ENCODE measurements at places on chromosomes 12 and 14.
A peak's percentile ranks its signal among the peaks of the same experiment; 100 is the strongest.

- DNase-seq, result no peak
Observed at GRCh38 chr12:12156116-12156515, 85.4 kb downstream of the BCL2L14 start.

DNA sequence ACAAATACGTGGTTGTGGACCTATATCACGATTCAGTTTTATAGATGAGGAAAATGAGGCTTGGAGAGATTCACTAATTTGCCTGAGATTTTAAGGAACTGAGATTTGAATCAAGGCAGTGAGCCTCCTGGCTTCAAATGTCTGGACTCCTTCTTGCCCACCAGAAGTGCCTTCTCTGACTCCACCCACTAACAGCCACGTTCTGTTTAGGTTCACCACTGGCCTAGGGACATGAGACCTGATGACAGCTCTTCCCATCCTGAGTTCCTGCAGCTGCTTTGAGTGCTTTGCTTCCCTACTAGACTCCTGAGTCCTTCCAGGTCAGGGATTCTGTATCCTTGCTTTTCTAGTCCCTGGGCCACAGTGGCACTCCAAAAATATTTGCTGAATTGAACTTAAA lies 57.1 kb downstream of the PLBD1 start:
- DNase-seq, result no peak

DNA sequence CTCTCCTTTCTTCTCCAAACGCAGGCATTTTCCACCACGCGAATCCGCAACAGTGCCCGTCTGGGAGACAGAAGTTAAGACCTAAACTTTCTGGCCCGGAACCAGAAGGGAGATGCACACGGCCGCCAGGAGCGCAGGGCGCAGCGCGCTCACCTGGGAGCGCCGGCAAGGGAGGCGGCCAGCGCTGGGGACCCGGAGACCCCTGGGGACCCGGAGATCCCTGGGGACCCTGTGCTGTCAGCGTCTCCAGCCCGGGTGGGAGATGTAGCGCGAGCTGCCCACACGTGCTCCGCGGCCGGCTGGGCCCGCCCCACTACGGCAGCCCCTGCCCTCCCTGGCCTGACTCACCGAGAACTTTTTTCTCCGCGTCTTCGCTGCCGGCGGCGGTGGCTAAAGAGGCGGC lies 620 bp downstream of the YBX3 start:
- DNase-seq, result peak; percentile 21

DNA sequence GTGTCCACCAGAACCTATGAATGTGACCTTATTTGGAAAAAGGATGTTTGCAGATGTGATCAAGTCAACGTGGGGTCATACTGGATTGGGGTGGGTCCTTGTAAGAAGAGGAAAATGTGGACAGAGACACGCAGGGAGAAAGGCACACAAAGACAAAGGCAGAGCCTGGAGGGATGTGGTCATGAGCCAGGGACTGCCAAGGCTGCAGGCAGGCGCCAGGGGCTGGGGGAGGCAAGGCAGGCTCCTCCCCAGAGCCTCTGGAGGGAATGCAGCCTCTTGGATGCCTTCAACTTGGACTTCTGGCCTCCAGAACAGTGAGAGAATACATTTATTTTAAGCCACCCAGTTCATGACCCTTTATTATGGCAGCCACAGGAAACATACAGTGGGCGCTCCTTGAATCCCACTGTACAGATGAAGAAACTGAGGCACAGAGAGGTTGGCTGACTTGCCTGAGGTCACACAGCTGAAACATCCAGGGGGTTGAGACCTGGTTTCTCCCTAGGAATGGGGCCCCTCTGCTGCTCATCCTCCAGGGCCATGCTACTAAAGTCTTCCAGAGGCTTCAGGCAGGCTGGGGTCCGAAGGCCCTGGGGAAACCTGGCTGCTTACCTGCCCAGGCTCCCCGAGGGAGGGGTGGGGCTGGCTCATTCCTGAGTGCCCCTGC lies 99.7 kb downstream of the RFLNA start:
- DNase-seq, result no peak

DNA sequence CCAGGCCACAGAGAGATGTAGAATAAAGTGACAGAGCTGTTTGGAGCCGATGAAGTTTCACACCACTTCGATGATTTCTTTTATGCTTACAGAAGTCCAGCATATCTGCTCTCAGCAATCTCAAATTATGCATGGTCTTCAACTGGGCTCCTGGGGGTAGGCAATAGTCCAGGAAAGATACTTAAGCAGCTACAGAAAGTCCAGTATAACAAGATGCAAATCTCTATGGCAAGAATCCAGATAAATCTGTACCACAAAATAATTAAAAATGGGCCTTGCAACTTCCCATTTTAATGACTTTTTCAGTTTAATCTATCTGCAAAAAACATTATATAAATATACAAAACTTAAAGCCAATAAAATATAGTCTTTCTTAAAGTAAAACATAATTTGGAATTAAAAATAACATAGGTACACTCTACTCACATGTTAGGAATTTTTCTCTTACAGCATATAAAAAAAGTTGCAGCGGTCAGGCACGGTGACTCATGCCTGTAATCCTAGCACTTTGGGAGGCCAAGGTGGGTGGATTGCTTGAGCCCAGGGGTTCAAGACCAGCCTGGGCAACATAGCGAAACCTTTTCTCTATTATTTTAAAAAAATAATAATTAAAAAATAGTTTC lies 20.5 kb upstream of the RAD51AP1 start:
- no peak for DNase-seq

DNA sequence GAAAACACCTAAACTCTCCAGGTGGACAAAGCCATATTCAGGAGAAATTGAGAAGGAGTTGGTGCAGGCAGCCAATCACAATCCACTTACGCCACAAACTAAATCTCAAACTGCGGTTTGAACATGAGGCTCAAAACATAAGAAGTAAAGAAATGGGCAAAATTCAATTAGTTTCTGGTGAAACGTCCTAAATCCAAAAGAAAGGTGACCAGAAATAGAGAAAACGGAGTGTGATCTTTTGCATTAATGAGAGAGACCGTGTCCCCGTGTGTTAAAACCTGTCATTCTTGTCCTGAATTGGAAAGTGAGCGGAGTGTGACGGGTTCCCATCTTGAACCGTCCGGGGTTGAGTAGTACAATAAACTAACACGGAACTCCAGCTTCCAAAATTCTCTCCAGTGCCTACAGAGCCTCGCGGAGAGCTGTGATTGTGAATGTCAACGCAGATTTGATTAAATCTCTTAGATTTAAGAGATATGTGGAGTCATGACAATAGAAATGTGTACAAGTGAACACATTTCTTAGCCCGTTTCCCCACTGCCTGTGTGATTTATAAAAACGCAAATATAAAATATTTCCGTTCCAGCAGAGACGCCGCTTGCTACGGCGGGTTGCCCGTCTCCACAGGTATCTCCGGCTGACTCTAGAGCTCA lies 595 bp upstream of the METAP2 start:
- peak; percentile 67 for DNase-seq

GRCh38 chr14:39398382-39398781 lies 33.9 kb downstream of the FBXO33 start:
- DNase-seq, result no peak

DNA sequence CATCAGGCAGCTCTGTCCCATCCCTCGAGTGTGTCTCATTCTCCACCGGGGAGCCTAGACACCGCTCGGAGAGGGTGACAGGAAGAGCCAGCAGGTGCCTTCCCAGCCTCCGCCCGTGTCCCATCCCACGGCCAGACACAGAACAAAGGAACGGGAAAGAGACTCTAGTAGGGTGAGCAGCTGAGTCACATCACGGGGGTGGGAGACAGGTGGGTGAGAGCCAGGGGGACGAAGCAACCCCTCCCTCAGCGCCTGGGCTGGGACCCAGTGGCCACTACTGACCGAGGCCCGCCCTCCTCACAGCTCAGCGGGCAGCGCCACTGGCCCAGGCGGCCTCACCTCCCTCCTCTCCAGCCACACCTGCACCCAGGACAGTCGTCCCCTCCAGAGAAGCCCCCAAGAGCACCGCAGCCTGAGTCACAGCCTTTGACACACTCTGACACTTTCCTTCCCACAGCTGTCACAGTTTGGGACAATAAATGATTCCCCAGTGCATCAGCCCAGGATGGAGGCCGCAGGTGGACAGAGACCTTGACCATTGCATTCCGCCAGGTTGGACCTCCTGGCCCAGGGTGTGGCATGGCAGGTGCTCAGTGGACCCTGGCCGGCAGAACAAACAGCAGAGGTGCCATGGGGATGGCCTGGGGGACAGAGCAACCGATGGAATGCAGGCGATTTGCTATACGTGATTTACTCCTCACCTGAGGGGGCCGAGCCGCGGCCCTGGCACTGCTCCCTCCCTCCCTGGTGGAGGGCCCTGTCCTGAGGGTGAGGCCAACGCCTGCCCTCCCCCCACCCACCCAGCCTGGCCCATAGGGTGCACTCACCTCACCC lies 45.4 kb upstream of the GALNT9 start:
- no peak for DNase-seq

DNA sequence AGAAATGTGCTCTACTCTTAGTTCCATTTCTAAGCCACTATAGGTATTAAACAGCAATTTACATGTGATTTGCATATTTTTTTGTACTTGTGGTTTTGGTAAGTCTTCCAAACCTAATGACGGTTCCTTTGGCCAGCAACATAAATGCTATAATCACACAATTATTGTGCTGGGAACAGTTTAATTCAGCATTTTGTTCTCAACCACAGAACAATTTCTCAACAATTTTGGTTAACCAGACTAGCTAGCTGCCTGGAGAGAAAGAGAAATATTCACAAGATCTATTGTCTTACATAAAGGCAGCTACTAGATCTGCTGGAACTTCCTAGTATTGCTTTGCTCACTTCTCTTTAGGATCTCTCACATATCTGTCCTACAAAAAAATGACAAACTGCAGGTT lies 265.3 kb downstream of the SOX5 start:
- no peak for DNase-seq

DNA sequence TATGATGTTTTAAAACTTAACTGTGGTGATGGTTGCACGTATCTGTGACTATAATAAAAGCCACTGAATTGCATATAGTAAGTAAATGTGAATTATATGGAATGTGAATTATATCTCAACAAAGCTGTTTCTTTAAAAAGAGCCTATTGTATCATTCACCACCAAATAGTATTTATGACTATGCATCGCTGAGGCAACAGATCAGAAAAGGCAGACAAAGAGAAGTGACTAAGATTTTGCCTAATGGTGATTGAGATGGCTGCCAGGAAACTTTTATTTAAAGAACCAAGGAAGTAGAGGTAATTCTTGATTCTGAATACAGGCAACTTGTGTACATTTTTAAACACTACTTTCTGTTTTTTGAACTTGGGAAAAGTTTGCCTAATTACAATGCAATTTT lies 31.7 kb downstream of the DHRS7 start:
- no peak for DNase-seq

GRCh38 chr14:32720927-32721326 lies 217.8 kb upstream of the NPAS3 start:
- DNase-seq, result no peak

GRCh38 chr14:96363751-96364336 lies 518 bp downstream of the GSKIP start:
- peak; percentile 35 for DNase-seq

- no peak for DNase-seq
Observed at GRCh38 chr14:20802341-20803084, at the start of gene RNASE1. RNASE1 (minus strand) TSS chr14:20802844; CDS start chr14:20802068, 776 bp downstream.

GRCh38 chr12:108629151-108629550 lies 4.5 kb downstream of the SELPLG start:
- DNase-seq, result no peak
